IMR-90 (cell line): ENCODE measurements at places on chromosomes 4 and X. TPM values are rescaled to one million over a fixed set of nuclear protein-coding genes. Genes with fewer than 3 reads are reported as not detected.

GRCh38 chr4:123325241-123325681 is 71.3 kb upstream of the SPRY1 start:
- DNase-seq: no peak

DNA sequence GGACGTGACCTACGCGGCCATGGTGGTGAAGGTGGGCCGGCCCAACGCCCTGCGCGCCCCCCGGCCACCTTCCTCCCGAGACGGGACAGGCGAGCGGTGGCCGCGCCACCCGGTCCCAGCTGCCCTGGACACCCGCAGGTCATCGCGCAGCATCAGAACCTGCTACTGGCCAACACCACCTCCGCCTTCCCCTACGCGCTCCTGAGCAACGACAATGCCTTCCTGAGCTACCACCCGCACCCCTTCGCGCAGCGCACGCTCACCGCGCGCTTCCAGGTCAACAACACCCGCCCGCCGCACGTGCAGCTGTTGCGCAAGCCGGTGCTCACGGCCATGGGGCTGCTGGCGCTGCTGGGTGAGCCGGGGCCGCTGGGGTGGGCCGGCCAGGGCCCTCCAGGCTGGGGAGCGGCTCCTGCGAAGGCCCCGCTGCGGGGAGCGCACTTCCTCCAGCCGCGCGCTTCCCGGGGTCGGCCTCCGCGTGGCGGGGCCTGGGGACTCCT is 9.0 kb upstream of the SLC26A1 start:
- DNase-seq: no peak

GRCh38 chr4:174228988-174229387 is 54.5 kb downstream of the FBXO8 start:
- no peak for DNase-seq

CT45A1 gene
- not detected in 2 replicates for total RNA-seq

MAGEA10 gene
- total RNA-seq: not detected in 2 replicates

DMRTC1 gene
- not detected in 2 replicates for total RNA-seq

DCAF8L2 gene
- not detected in 2 replicates for total RNA-seq

IL15 gene
- 5.2 and 5.8 TPM in 2 replicates for total RNA-seq

NCAPG gene
- 26.7 and 41.7 TPM in 2 replicates for total RNA-seq

PNMA6E gene
- not detected in 2 replicates for total RNA-seq

CDKL2 gene
- under 0.01 and 0.18 TPM in 2 replicates for total RNA-seq

NPY2R gene
- not detected in 2 replicates for total RNA-seq

TMPRSS11B gene
- total RNA-seq: not detected in 2 replicates

PSMD10 gene
- total RNA-seq: 122 TPM in 2 replicates
